ENCODE measurements at places on chromosomes 6 and 20.

DNA sequence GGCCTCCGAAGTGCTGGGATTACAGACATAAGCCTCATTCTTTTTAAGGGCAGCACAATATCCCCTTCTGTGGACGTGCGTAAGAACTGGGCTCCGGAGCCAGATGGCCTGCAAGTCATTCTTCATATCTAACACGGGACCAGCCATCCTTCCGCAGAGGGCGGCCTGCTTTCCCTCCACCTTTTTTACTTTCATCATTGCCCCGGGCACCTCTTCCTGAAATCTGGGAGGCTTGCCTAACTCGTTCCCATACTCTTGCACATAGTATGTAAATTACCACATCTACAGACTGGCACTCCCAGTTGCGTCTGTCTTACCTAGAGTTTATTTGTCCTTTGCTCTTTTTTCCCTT is 29.9 kb upstream of the SLC23A2 start:
- no peak for DNase-seq

GRCh38 chr6:170036916-170037315 is 254.0 kb downstream of the DLL1 start:
- no peak for DNase-seq

- DNase-seq: no peak
Observed at GRCh38 chr20:51715856-51716185, 52.4 kb downstream of the ATP9A start.

DNA sequence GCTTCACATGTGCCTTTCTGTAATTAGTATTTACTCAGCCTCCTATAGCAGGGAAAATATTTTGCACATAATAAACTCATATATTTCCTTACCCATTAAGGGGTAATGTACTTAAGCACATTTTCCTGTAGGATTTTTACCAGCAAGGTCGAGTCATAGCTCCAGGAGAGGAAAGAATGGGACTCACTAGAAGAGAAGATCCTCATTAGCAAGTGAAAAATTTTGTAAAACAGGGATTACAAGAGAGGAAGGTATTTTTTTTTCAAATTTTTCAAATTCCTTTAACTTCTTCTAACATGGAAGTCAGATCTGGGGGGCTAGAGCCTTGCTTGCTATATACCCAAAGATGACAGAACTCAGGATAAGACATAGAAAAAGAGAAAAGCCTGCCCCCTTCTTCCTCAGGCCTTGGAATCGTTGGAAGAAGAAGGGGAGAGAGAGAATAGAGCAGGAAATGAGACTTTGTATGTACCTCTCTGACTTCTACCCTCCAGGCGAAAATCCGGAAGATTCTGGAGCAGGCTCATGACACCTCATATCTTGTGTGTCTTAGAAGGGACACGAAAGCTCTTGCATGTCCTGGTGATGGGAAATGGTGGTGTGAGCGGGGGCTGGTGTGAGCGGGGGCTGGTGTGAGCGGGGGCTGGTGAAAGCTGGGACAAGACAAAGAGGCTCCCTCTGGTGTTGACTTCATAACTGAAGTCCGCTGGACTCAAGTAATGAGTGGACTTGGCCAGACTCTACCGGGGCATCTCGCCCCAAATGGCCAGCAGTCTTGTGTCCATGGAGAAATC is 256.9 kb upstream of the PLCB4 start:
- DNase-seq: no peak

DNA sequence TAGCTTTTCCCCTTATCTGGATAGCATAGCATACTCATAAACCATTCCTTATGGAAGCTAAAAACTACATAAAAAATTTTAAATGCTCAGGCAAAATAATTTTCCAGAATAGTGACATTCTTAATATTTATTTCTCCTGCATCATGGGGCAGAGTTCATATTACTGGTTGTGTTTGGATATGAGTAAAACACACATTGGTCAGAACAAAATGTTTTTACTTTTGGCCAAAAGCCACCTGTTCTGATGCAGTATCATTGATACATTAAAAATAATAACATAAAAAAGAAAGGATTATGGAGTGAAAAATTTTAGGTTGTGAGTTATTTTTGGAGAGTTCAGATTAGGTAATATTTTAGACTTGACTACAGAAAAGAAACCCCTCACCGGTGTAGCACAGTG is 33.6 kb downstream of the TRAM2 start:
- no peak for DNase-seq

- no peak for DNase-seq
Observed at GRCh38 chr20:10824750-10825500, 151.1 kb upstream of the JAG1 start.

Measured in activated T-cell treated with anti-CD3 and anti-CD28 coated beads, Interleukin-2, amount 50 U/mL, for 1 hour (primary cell).